ENCODE measurements at places on chromosomes 7 and 10.

GRCh38 chr10:13634207-13634606 lies 47.4 kb downstream of the PRPF18 start:
- DNase-seq = no peak

GRCh38 chr7:38539477-38540081 lies 91.6 kb downstream of the AMPH start:
- DNase-seq = no peak

- peak; percentile 84 for DNase-seq
Measured at GRCh38 chr10:116796910-116797513, 52.3 kb upstream of the ENO4 start.

- no peak for DNase-seq
Measured at GRCh38 chr10:89163265-89163995, 43.7 kb downstream of the CH25H start.

GRCh38 chr7:22771872-22772228 lies 44.9 kb downstream of the IL6 start:
- DNase-seq = peak; percentile 11

GRCh38 chr10:70540789-70541360 lies 61.7 kb downstream of the PRF1 start:
- DNase-seq = no peak

GRCh38 chr7:38975944-38976392 lies 1.7 kb upstream of the POU6F2 start:
- DNase-seq = peak; percentile 58

- DNase-seq = no peak
Measured at GRCh38 chr10:91564508-91564907, 68.4 kb downstream of the PPP1R3C start.

- DNase-seq = no peak
Measured at GRCh38 chr7:13778967-13779366, 210.5 kb downstream of the ETV1 start.

- peak; percentile 24 for DNase-seq
Measured at GRCh38 chr10:98135222-98135899, 904 bp downstream of the R3HCC1L start.

GRCh38 chr7:324011-324410 lies 34.0 kb downstream of the FOXL3 start:
- DNase-seq = no peak

DNA sequence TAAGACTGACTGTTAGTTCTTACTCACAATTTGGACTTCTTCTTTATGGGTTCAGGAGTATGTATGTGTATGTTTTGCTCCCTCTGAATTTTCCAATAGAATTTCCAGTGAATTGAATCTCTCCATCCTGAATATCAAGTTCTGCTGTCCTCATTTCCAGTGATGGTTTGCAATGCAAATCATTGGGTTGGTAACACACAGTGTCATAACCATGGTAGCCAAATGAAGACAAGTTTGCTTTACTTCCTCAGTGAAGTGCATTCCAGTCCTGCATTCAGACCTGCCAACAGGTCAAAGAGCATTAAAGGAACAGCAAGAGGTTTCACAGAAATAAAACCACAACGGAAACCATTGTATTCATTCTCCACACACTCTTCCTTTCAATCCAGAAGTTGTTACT lies 15.2 kb downstream of the ITPRID1 start:
- DNase-seq = no peak

GRCh38 chr10:48547061-48547895 lies 57.6 kb downstream of the ARHGAP22 start:
- DNase-seq = no peak

DNA sequence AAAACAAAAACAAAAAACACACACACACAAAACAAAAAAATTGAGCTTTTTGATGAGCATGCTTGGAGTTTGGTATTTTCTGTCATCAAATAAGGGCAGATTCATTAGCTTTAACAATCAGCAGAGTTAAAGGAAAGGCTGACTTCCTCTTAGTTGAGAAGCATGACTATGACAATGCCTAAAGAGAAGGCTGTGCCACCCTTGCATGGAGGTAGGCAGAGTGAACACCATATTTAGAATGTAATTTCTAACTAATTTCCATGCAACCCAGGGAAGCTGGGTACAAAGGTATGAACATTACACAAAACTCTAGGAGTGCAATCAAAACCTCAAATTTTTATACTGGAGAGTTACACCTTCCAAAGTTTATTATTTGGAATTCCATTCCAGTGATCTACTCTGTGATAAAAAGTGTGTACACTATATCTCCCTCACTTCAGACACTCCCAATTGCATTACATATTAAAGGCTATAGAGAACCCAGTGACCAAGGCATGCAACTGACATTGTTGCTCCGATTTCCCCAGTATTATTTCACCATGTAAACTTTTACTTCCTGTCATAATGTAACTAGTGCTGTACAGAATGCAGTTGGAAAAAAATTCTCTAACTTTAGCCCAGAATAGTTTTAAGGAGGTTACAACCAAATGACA lies 9.4 kb upstream of the CYCS start:
- no peak for DNase-seq

GRCh38 chr7:26854876-26855855 lies 9.2 kb downstream of the SKAP2 start:
- DNase-seq = no peak

DNA sequence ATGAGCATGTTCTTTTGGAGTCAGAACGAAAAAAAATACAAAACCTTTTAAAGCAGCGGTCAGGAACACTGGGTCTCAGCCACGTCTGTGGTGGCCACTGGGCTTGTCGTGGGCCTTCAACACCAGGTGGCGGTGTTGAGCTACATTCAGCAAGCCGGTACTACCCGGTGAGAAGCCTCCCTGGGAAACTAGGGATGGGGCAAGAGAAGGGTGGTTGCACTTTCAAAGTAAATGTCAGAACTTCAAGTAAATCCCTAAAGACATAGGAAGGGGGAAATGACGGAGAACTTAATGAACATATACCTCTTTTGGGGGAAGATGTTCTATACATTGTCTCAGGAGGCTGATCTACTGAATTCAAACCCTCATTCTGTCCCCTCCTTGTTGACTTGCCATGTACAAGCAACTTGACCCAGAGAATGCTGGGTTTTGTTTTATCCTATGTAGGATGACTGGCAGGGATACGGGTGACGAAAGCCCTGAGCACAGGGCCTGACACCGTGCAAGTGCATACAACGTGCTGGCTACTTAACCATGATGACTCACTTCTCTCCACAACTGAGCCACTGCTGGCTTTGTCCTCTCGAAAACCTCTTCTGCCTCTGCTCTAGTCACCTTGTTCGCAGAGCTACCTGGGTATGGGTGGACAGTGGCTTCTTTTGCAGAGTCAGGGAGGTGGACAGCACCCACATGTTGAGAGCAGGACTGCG lies 49.0 kb upstream of the BAMBI start:
- DNase-seq = peak; percentile 82

DNA sequence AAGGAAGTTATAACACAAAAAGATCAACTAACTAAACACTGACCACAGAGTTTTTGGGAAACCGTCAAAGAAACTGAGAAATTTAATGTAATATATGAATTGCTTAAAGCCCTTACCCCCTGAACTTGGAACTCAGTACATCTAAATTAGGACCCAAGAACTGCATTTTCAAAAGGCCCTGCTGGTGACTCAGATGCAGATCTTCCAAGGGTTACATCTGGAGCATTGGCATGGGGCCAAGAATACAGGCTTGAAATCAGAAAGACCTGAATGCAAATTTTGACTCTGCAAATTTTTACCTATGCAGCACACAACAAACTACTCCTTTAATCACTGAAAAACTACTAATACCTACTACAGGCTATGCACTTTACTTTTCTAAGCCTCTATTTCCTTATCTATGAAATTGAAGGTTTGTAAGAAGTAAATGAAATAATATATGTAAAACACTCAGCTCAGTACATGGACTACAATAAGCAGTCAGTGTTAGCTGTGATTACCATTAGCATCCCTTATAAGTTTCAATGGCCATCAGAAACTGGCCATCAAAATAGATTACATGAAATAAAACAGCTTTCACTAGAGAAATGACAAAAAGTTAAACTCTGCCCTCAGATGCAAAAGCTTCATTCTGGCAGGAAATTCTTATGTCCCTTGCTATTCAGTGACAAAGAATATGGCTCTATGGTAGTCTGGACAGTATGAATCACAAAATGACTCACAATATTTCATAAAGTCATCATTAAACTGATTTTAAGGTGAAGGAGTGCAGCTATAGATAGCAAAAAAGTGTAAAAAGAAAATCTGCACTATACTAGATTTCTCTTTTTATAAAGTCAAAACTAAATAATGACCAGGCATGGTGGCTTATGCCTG lies 43.6 kb downstream of the NSUN6 start:
- DNase-seq = peak; percentile 84

GRCh38 chr7:149865437-149865836 lies 8.3 kb upstream of the ATP6V0E2 start:
- no peak for DNase-seq

DNA sequence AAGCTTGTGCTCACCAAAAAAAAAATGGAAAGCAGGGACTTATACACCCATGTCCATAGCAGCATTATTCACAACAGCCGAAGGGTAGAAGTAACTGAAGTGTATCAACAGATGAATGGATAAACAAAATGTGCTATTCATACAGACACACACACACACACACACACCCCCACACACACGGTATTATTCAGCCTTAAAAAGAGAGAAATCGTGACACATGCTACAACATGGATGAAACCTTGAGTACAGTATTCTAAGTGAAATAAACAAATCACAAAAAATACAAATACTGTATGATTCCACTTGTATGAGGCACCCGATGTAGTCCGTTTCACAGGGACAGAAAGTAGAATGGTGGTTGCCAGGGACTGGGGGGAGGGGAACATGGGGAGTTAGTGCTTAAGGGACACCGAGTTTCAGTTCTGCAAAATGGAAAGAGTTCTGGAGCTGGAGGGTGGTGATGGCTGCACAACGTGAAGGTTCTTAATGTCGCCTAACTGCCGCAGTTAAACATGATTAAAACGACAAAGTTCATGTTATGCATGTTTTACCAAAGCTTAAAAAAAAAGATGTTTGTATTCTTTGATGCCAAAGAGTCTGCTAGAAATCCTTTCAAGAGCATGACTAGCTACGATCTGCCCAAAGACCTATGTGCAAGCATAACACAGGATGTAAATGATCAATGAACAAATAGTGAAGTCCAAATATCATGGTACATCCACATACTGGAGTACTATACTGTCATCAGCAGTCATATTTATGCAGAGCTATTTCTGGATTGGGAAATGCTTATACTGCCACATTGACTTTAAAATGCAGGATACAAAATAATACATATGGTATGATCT lies 7.2 kb downstream of the TNS3 start:
- DNase-seq = no peak

DNA sequence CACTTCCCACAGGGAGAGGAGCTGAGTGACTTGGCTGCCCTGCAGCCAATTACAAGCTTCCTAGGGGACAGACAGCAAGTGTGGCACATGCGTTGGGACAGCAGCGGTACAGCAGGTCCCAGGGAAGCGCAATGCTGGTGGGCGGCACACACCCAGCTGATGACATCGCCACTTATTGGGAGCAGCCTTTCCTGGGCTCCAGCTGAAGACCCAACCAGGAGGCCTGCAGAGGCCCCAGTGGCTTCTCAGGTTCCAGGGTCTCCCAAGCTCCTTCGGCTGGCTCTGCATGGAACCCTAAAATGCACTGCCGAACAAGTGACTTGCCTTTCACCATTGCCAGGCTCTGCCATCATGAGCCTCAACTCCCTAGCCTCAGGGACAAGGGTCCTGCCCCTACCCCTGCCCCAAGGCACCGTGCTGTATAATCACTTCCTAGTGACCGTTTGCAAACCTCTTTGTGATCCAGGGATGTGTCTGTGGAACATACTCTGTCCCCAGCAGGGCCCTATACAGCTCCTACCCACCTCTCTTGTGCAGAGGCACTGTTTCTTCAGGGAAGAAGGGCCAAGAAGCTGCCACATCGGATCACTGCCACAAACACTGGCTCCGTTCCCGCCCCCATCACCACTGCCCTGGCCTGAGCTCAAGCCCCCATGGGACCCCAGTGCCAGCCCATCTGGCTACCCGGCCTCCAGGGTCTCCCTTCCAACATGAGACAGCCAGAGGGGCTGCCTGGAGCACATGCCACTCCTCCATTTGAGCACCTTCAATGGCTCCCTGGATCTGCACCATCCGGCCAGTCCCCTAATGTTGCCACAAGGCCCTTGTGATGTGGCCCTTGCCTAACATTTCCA lies 19.3 kb upstream of the SLIT1 start:
- no peak for DNase-seq

- no peak for DNase-seq
Measured at GRCh38 chr7:77266291-77266794, 66.7 kb upstream of the FGL2 start.

- DNase-seq = no peak
Measured at GRCh38 chr10:102982296-102982695, 64.2 kb downstream of the CNNM2 start.

DNA sequence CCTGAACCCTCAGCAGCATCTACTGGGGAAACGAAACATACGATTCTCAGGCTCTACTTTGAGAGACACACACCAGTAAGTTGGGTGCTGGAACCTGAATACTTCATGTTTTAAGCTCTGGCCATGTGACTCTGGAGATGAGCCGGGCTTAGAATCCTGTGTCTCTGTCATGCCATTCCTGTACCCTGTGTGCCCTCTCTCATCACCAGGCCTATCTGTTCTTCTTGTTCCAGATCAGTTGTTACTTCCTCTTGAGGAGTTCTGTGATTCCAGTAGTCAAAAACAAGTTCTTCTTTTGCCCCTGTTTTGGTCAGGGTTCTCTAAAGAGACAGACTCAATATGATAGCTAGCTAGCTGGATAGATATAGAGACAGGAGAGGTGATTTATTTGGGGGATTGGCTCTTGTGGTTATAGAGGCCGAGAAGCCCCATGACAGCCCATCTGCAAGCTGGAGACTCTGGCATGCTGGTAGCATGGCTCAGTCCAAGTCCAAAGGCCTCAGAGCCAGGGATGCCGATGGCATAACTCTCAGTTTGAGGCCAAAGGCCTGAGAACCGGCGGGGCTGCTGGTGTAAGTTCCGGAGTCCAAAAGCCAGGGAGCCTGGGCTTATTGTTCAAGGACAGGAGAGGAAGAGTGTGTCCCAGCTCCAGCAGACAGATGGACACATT lies 54.3 kb downstream of the CHN2 start:
- DNase-seq = no peak

DNA sequence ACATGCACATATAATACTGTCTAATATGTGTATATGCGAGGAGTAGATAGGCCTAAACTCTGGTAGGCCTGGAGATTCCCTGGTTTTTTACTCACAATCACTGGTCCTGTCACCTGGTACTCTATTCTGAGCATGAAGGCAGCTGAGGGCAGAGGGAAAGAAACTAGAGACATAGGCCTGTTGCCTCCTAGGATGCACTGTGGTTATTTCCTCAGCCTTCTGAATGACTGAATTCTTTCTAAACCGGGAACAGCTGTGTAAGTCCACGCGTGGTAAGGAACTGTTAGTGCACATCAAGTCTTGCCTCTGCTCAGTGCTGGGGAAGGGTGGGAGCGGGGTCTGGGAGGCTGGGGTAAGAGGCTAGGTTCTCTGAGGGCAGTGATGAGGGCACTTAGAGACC lies 7.7 kb downstream of the KAZALD1 start:
- no peak for DNase-seq

All from NCI-H82 (cell line).